OCI-M1 (cell line): ENCODE measurements at places on chromosomes 3 and 15.

DNA sequence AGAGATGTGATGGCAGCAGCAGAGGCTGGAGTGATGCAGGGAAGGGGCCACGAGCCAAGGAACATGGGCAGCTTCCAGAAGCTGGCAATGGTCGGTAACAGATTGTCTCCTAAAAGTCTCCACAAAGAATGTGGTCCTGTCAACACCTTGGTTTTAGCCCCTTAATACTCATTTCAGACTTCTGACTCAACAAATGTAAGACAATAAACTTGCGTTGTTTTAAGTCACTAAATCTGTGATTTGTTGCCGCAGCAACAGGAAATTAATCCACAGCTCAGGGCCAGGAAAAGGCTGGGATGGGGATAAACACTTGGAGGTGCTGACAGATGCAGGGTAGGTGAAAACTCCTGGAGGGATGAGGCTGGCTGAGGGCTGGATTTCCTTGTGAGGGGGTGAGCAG is 69.9 kb downstream of the OXNAD1 start:
- no peak for DNase-seq

GRCh38 chr15:76236350-76236749 is 74.9 kb downstream of the ETFA start:
- no peak for DNase-seq

DNA sequence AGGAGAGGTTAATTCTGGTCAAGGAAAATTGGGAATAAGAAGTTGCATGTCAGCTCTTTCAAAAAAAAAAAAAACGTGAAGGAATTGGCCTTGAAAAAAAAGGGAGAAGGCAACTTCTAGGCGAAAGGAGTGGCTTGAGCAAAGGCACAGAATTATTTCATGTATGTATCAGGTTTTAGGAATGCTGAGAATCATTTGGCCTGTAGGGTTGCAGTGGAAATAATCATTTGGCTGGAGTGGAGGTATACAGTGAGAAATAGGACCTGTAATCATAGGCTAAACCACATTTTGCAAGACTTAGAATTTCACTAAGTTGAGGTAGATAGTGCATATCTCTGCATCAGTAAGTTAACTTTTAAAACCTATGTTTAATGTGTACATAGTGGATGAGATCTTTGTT is 54.9 kb downstream of the EPHA6 start:
- DNase-seq = no peak

GRCh38 chr3:155363690-155364070 is 70.2 kb upstream of the STRIT1 start:
- no peak for DNase-seq

DNA sequence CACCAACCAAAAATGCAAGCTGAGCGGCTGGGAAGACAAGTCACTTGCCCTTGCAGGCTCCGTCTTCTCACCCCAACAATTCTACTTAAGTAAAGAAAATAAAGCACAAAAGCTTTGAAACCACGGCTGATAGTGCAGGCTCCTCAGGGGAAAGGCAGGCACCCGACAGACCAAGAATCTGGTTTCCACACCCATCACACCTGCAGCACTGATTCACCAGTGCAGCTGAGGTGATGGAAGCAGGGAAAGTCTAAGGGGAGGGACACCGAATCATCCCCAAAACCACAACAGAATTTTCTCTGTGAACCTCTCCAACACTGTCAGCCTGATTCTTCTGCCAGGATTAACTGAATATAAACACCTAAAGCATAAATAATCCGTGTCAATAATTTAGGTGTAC is 62.0 kb upstream of the NSMCE3 start:
- no peak for DNase-seq

DNA sequence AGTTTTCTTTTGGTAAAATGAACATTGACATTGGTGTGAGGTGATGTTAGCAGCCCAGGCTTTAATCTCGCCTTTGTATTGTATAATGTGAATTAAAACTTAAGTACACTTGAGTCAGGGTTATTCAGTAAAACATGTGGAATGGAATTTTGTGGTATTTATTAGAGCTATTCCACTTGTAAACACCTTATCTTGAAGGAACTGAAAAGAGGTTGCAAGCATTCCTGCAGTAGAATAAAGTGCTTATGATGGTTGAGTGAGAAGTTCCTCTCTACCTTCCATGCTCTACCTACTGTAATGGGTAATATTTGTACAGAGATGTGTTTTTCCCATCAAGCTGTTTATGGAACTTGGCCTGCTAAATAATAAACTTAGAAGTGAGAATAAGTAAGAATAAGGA is 36.1 kb downstream of the HMG20A start:
- DNase-seq = no peak

- DNase-seq = no peak
Observed at GRCh38 chr3:27655547-27655946, 66.6 kb downstream of the EOMES start.

DNA sequence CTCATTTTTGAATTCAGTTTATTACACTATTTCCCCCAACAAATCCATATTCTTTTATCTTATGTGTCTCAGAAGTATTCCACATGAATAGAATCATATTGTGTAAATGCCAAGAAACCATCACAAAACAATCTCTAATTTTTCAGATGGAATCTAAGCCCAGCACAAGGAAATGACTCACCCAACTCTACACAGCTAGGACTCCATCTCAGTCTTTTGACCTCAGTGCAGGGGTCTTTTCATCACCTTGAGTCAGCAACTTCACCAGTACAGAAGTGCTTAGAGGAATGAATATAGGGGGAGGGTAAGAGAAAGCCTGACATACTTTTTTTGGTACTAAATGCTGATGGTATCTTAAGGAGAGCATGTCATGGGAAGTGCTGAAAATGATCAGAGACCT is 169.3 kb upstream of the LRRN1 start:
- no peak for DNase-seq

- no peak for DNase-seq
Observed at GRCh38 chr3:8519156-8519555, 17.5 kb downstream of the LMCD1 start.
